ENCODE measurements at places on chromosomes 16 and 17.
A peak's percentile ranks its signal among the peaks of the same experiment; 100 is the strongest.

DNA sequence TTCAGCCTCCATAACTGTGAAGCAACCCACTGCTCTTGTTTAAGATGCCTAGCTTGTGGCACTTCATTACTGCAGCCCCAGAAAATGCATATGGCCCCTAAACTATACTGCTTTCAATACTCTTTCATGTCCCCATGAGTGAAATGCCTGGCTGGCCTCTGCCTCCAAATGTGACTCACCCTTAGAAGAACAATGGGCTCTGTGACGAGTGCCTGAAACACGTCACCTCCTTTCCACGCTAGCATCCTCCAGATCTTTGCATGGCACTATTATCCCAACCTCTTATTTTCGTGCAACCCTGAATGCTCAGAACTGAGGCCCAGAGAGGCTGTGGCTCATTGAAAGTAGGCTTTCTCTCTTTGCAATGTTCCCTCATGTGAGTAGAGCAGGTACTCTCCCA, 233.1 kb downstream of the CBLN1 start:
- no peak for DNase-seq

DNA sequence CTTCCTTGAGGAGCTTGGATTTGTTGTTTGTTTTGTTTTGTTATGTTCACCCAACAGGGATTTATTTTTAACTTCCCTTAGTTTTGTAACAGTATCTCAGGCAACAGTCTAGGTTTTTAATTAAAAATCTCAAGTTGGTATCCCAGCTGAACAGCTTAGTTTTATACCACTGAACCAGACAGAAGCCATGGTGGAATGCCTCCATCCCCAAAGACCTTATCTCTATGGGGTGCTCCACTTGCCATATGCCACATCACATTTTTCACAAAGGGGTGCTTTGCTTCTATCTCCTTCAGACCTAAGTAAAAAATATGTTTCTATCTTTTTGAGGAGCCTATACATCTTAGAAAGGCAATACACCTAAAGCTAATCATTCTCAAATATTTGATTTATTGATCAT, 715.8 kb upstream of the KIF2B start:
- DNase-seq = no peak

GRCh38 chr17:45692661-45693060, 91.5 kb upstream of the CRHR1 start:
- DNase-seq = no peak

- no peak for DNase-seq
These were observed 28.3 kb downstream of the ZNF276 start for GRCh38 chr16:89749637-89750036.

- DNase-seq = no peak
These were observed 25.3 kb upstream of the WIPI1 start for GRCh38 chr17:68482576-68483041.

- no peak for DNase-seq
These were observed 673 bp upstream of the CHD9 start for GRCh38 chr16:53053967-53054669.

DNA sequence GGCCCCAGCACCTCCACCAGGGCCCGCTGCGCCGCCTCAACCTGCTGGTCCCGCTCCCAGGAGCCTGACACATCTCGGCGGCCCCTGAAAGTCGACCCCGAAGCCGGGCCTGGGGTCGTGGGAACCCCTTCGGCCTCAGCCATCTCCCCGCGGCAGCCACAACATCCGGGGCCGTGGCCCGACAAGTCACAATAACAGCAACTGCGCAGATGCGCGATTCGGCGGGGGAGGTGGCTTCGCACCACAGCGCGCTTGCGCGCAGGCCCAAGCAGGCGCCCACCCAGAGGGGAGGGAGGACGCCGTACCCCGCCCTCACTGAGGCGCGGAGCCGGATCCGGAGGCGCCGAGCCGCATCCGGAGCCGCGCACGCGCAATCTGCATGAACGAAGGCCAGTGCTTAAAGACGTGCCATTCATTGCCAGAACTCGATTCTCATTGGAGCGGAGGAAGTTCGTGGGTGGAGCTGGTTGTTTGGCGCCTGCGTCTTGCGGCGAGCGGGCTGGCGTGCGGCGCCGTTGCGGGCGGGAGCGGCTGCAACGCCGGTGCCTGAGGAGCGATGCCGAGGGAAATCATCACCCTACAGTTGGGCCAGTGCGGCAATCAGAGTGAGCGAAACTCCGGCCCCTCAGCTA, at the start of the genes RETREG3 and TUBG1:
Gene RETREG3 (minus strand): TSS at position 193 of the 632 bp plus-strand sequence. CDS start 50 bp downstream, at position 143.
Gene TUBG1 (plus strand): TSS at position 502 of the 632 bp plus-strand sequence. CDS start 55 bp downstream, at position 557.
- DNase-seq = peak; percentile 97

DNA sequence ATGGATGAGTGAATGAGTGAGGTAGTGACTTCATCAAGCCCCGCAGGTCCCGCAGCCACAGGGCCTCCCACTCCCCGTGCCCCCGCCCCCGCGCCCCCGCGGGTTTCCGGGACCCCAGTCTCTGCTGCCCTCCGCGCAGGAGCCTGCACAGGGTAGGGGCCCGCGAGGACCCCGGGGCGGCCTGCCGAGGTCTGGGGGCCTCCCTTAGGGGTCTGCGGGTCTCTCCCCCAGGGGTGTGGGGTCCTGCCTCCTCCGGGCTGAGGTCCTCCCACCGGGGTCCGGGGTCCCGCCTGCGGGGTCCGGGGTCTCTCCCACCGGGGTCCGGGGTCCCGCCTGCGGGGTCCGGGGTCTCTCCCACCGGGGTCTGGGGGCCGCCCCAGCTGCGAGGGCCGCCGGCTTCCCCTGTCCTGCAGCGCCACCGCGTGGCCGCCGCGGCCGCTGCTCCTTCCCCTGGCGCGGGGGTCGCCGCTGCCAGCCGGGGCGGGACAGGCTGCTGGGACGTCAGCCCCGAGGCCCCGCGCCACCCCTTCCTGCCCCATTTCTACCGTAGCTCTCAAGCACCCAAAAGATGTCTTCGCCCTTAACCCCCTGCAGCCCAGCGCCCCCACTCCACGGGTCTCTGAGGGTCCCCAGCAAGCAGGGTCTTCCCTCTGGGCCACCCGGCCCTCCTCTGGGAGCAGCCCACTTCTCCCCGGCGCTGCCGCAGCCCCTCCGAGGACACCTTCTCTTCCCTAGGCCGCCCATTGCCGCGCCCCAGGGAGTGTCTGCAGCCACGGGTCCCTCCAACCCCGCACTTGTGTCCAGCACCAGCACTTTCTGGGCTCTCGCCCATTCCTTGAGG, 10.4 kb upstream of the CHMP6 start:
- DNase-seq = no peak

DNA sequence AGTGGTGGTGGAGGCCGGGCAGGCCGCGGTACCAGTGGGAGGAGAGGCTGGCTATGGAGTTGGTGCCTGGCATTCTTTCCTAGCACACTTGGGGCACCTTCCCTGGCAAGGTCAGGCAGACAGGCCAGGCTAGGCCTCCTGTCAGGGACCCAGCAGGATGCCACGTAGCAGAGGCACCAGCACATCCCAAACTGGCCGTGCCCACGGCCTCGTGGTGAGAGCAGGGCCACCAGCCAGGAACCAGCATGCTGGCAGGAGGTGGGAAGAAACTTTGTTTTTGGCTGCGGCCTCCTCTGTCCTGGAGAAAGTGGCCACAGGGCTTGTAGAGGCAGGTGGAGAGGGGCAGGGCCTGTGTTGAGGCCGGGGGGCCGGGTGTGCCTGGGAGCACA, 57.6 kb upstream of the CBFA2T3 start:
- DNase-seq = no peak
